ENCODE measurements at places on chromosomes 12 and 14.

GRCh38 chr12:3173008-3173553, 95.9 kb downstream of the TSPAN9 start:
- DNase-seq, result no peak

- DNase-seq, result no peak
Measured at GRCh38 chr12:130658145-130658911, 57.8 kb downstream of the RIMBP2 start.

GRCh38 chr12:24057920-24058476, 108.5 kb upstream of the SOX5 start:
- DNase-seq, result no peak

GRCh38 chr14:51006781-51007211, 62.5 kb upstream of the PYGL start:
- no peak for DNase-seq

- no peak for DNase-seq
Measured at GRCh38 chr14:88507208-88507607, 47.6 kb downstream of the PTPN21 start.

Data from activated T-helper 1 cell treated with anti-CD3 and anti-CD28 coated beads, Interleukin-2, amount 50 U/mL, for 16 hours (primary cell).